ENCODE measurements at places on chromosomes 6 and 20. TPM values are rescaled to one million over a fixed set of nuclear protein-coding genes. Genes with fewer than 3 reads are reported as not detected.

The MOG gene
- not detected for total RNA-seq

DNA sequence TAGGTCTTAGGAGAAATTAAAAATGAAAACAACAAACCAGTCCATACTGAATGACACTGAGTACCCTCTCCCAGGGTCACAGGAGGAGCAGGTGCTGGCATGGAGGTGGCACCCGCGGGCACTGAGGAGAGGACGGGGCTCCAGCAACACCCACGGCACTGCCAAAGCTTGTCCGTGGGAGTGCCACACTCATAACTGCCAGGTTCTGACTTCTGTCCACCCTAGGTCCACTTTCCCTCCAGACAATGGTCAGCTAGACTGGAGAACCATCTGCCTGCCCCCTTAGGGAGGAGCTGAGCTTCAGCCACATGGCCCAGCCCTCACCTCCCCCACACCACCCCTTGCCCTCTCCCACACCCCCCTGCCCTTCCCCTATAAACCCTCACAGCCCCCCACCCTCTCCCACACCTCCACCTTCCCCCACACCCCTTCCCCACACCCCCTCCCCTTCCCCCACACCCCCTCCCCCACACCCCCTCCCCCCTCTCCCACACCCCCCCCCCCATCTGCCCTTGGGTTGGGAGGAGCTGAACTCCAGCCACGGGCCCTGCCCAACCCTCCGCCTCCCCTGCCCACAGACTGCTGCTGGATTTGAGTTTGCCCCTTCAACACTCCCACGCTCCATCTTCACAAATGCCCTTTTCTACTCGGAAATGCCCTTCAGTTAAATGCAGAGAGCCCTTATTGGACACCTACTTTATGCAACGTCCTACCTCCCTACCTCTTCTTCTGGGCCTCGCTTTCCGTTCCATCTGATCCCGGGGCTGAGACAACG lies 129.6 kb downstream of the TAF4 start:
- DNase-seq = peak; percentile 44

The C6orf163 gene
- total RNA-seq = 2.7 TPM

- no peak for DNase-seq
Measured at GRCh38 chr6:12751694-12752325, 35.2 kb downstream of the PHACTR1 start.

The RAMACL gene
- 2.7 TPM for total RNA-seq

GRCh38 chr6:54801669-54802068 lies 44.9 kb upstream of the FAM83B start:
- no peak for DNase-seq

The SEMG2 gene
- total RNA-seq = not detected

GRCh38 chr6:20020526-20020925 lies 183.4 kb downstream of the ID4 start:
- no peak for DNase-seq

- no peak for DNase-seq
Measured at GRCh38 chr6:80969439-80969838, 783.0 kb downstream of the TENT5A start.

DNA sequence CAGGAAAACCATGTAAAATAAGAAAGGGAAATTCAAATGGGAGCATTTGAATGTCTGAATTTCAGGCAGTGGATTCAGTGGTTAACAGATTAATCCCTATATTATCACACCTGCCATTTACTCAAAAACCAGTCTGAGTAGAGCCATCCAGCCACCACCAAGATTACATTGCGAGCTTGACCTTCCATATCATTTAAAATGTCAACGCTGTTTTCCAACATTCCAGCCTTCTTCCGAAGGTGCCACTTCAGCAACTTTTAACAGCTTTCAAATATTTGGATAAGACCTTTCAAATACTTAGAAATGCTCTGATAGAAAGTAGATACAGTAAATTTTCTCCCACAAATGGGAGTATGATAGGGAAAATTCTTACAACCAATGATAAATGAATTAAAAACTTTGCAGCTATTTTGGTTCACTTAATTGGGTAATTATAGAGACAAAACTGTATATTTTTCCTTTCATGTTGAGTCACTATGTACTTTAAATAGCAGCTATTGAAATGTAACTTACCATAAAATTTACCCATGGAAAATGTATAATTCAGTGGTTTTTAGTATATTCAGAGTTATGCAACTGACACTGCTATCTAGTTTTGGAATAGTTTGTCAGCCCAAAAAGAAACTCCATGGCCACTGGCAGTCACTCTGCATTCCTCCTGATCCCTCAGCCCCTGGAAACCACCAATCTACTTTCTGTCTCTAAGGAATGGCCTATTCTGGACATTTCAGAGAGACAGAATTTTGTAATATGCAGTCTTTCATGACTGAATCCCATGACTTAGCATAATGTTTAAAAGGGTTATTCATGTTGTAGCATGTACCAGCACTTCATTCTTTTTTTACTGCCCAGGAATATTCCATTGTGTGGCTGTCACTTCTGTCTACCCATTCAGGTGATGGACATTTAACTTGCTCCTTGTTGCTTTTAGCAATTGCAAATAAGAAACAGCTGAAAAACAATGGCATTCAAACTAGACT lies 21.5 kb downstream of the EZR start:
- DNase-seq = no peak

DNA sequence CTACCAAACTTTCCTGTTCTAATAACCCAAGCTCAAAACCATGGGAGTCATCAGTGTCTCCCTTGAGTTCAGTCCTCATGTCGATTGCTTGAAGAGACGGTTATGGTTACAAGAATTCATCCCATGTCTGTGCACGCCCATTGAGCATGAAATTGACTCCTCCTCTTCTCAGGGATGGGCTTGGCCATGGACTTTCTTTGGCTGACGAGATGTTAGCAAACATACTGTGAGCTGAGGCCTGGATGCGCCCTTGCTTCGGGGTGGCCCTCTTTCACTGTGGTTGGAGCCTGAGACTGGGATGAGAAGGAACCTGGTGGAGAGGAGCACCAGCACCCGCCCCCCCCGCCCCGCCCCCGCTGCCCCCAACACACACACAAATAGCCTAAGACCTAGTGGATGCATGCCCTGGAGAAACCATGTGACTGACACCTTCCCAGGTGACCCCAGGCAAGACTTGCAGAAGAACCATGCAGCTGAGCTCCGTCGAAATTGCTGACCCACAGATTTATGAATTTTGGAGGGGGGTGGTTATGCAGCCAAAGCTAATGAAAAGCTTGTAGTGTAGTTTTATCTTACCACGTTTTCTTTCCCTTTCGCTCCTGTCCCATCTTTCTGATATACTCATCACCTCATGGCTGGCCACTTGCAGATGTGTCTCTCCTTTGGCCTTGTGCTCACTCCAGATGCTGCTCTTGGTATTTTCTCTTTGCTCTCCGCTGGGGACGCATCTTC lies 231.4 kb downstream of the CDH4 start:
- peak; percentile 34 for DNase-seq

DNA sequence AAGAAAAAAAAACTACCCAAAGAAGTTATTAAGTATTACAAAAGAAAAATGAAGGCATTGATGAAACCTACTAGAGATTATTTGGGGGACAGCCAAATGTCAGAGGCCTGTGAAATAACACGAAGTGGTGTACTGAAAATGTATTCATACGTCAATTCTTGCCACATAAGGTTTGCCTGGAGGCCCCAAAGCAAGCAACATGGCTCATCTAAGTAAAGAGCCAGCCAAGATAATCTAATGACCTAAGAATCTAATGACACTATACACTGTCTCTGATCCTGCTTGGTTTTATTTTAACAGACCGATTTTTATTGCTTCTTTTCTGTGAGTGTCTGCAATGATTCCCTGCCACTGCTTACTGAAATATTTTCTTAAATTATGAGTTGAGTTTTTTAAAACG lies 34.7 kb downstream of the FILIP1 start:
- DNase-seq = no peak

The MPC1 gene
- total RNA-seq = 50.9 TPM

- DNase-seq = no peak
Measured at GRCh38 chr20:37081717-37082289, 14.0 kb downstream of the RBL1 start.

DNA sequence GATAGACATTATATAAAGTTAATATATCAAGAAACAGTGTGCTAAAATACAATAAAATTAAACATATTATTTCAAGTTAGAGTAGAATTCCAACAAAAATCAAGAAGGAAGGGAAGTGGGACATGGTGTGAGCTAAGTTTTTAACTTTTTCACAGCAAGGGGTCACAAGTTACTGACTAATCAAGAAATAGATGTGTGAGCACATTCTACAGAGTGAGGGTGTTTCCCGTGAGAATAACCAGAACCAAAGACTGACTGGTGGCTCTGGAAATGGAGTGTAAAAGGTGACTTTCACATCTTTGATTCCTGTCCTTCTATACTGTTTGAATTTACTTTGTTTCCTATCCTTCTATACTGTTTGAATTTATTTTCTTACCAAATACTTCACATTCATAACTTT lies 206.6 kb downstream of the TASP1 start:
- DNase-seq = no peak

DNA sequence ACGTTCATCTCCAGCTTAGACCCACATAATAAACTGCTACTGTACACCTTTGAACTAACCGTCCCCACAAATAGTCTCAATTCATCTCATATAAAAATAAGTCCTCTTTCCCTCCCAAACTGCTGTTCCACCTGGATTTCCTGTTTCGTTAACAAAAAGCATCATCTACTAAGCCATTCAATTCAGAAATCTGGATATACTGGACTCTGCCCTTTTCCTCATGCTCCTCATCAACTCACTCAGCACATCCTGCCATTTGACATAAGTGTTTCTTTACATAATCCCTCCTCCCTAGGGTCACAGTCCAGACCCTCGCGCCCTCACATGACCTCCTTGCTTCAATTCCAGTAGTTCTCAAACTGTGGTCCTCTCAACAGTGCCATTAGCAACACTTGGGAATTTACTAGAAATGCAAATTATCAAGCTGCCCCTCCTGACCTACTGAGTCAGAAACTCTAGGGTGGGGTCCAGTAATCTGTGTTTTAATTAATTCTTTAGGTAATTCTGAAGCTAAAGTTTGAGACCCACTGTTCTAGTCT lies 4.5 kb downstream of the MKKS start:
- DNase-seq = no peak

- DNase-seq = no peak
Measured at GRCh38 chr6:82022614-82023129, 224.9 kb downstream of the IBTK start.

The TINAG gene
- total RNA-seq = not detected
